CD4-positive, alpha-beta T cell treated with Interleukin-2 at 100 ng/mL for 4 hours (primary cell): ENCODE measurements at places on chromosomes 3 and 15.

- DNase-seq, result no peak
Observed at GRCh38 chr15:98281130-98281529, 320.6 kb downstream of the ARRDC4 start.

DNA sequence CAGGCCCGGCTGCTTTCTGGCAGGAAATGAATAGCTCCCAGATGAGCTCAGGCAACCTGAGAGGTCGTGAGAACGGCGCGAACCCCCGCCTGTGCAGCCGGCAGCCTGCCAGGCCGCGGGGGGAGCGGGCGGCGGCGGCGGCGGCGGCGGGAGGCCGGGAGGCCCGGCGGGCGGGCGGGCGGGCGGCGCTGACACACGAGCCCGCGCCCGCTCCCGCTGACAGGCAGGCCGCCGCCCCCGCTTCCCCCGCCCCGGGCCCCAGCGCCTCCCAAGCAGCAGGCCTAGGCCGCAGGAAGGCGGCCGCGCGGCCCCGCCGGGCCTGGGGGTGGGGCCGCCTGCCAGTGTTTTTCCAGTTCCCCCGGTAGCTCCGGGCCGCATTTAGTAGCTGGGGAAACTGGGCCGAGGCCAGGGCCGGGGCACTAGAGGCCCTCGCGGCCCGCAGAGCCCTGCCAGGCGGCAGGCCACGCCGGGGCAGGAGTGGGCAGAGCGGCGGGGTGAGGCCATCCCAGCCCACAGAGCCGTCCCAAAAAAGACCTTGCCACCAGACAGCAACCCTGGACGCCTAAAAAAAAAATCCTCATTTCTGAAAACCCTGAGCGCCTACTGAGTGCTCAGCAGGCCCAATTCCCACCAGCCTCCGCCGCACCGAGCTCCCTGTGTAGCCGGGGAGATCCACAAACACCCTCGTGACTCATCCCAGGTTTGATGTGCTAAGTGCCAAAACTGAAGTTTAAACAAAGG is 5.6 kb downstream of the HES1 start:
- peak; percentile 42 for DNase-seq

- no peak for DNase-seq
Observed at GRCh38 chr3:188834349-188834748, 337.4 kb upstream of the TPRG1 start.

DNA sequence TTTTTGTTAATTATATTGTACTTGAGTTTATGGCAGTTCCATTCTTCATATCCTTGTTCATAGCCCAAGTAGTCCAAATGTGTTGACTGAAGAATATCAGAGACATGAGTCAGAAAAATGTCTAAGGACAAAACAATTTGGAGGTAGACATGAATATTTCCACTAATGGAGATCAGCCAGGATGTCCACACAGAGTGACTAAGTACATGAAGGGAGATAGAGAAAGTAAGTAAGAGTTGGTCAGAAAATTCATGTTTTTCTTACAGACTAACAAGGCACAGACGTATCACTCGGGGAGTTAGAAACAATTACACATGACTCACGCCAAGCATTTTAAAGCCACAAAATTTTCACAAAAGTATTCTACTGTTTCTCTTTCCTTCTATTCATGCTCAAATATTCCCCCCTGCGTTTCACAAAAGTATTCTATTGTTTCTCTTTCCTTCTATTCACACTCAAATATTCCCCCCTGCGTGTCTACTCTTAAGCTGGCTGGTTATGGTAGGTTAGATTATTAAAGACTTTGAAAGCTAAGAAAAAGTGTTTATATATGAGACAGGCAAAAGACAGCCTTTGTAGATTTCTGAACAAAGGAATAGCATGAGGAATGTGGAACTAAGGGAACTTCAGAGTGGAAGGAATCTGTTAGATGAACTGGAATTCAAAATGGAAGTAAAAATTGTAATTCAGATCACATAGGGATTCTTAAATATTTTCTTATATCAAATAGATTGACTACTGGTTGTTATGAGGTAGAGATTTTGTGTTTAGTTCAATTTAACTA is 648.7 kb upstream of the CCDC54 start:
- DNase-seq, result no peak
